ENCODE measurements at places on chromosomes 11 and 22. TPM values are rescaled to one million over a fixed set of nuclear protein-coding genes. Genes with fewer than 3 reads are reported as not detected.

- no peak for DNase-seq
These were observed 95.9 kb upstream of the DDI1 start for GRCh38 chr11:103940551-103940950.

DNA sequence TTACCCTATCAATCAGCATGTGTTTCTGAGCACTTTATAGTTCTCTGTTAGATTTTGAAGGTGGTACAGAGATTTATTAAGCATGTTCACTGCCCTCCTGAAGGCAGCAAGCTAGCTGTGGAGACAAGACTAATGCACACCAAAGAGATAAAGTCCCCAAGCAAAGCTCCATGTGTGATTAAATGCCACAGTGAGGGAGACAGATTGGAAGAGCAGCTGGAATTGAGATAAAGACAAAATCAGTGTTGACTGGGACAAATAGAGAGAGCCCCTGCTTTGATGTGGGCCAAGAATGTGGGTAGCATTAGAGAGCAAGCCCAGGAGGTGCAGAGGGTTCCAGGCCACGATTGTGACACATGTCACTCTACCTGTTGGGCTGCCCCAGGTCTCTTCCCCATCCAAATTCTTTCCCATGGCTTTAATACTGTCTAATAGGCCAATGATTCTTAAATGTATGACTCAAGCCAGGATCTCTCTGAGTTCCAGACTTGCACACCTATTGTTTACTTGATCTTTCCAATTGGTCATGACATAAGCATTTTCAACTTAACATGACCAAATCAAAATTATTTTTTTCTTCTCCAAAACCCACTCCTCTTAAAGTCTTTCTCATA, 60.1 kb upstream of the ZC3H12C start:
- DNase-seq, result no peak

- DNase-seq, result no peak
These were observed 68.8 kb downstream of the SNX19 start for GRCh38 chr11:130847517-130847916.

IGLL5 gene
- not detected for total RNA-seq

SMTNL1 gene
- total RNA-seq, result not detected

All from activated naive CD4-positive, alpha-beta T cell treated with anti-CD3 and anti-CD28 coated beads, Interleukin-2, amount 50 U/mL, for 72 hours (primary cell).